MM.1S (cell line): ENCODE measurements at places on chromosomes 6 and 20.
A peak's percentile ranks its signal among the peaks of the same experiment; 100 is the strongest.

GRCh38 chr6:170084166-170084730 is 206.6 kb downstream of the DLL1 start:
- no peak for DNase-seq

DNA sequence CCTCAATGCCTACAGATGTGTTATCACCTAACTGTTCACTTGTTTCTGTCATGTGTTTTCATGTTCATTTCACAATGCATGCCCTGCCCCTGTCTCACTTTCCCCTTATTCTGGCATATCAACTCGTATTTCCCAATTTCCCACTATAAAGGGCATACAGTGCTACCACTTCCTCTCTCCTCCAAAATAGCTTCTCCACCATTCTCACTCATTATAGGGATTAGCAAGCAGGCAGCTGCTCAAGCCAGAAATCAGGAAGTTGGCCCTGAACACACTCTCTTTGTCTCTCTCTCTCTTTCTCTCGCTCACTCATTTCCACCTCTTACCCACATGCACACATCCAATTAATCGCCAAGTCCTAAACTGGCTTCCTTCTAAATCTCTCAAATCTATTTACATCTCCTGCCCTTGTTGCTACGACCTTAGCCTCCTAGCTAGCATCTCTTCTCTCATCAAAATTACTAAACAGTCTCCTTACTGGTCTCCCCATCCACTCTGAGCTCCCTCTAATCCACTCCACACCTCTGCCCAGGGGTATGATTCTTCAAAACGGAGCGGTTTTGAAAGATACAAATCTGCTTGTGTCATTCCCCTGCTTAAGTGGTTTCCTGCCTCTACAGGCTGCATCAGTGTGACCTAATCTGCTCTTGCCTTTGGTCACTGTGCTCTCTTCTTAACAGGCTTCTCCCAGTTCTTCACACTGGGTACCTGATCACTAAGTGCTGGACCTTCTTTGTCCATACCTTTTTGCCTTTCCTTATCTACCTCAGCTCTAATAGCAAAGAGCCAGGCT is 196.2 kb downstream of the BTBD9 start:
- no peak for DNase-seq

- no peak for DNase-seq
Measured at GRCh38 chr6:139247618-139248017, 44.2 kb downstream of the TXLNB start.

DNA sequence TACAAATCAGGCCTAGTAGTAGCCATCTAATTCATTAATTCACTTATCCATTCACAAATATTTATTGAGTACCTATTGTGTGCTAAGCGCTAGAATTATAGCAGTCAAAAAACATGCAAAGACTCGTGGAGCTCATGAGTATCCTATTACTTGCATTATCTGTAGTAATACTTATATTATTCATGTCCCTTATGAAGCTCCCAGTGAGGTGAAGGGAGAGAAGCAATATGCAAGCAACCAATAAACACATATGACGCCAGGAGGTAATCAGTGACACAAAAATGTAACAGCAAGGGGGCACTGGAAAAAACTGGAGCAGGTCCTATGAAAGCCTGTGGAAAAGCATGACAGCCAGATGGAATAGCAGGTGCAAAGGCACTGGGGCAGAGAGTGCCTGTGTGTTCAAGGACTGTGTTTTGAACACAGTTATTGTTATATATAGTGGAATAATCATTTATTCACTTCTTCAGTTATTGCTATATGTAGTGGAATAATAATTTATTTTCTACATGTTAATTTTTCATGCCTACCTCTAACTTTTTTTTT is 109.5 kb downstream of the KIF13A start:
- DNase-seq: no peak

GRCh38 chr6:138596591-138596990 is 97.3 kb upstream of the NHSL1 start:
- no peak for DNase-seq

DNA sequence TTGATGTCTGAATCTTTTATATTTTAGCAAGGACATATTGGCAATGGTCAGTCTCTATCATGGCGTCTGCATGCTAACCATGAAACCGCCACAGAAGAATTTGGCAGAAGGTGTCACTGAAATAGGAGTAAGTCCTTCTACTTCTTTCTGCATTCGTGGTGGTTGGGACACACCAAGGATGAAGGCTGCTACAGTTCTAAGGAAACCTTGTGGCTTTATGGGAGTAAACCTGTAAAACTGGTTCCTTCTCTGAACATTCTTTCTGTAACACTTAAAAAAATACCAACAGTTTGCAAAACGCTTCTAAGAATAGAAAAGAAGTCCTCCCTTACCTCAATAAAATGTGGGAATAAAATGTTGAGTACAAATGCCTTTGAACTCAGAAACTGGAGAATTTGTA is 195.3 kb downstream of the SLC24A3 start:
- no peak for DNase-seq

DNA sequence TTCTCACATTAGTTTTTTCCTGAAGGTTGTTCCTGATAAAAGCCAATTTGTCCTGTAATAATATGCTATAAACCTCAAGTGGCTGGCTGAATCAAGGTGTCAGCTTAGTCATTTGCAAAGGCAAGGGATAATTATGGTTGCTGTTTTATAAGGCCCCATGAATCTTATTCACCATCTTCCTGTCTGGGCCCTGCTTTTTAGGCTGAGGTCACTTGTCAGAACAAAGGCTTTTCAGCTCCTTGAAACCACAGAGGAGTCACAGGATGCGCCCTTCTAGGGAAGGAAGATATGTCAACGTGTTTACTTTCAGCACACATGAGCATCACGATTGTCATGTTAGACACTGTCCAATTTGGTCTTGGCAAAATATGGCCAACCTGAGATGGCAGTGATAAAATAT is 64.8 kb upstream of the NAA20 start:
- DNase-seq: peak; percentile 14

DNA sequence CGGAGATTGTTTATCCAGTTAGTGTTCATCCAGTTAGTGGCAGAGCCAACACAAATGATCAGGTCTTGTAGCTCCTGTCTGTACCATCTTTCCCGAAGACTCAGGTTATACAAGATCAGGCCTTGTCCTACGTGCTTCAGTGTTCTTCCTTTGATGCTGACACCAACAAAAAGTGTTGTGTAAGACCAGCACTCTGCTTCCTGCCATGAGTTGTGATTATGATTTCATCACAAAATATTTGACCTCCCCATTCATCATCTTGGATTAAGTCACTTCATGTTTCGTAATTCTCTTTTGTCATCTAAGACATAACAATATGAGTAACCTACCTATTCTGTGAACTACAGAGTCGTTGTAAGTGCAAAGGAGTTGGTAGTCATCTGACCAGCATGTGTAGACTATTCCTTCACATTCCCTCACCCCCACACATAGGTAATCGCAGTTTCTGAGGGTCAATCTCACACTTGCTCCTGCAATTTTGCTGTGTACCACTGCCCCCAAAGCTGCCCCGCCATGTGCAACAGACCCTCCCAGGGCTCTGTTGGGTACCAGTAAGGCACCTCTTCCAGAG is 135.6 kb upstream of the SLC22A23 start:
- no peak for DNase-seq

GRCh38 chr20:41006936-41007474 is 21.6 kb upstream of the TOP1 start:
- no peak for DNase-seq

DNA sequence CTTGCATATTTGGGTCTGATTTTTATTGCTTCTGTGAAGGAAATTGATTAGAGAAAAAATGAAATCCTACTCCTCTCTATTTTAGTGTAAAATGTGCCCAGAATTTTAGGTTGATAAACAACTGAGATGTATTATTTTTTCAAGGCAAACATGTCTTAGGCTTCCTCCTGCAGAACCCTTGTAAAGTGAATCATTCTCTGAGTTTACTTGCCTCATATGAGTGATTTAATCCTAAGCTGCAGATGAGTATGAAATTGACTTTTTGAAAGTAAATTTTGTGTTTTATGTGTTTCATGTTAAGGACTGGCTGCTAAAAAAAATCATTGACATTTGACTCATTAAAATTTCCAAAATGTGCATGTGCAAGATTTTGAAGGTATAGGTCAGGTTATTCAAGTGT is 138.5 kb upstream of the PHACTR1 start:
- no peak for DNase-seq

- peak; percentile 46 for DNase-seq
Measured at GRCh38 chr20:37524859-37525708, 2.6 kb downstream of the BLCAP start.

- DNase-seq: no peak
Measured at GRCh38 chr6:125570526-125570925, 178.9 kb upstream of the HEY2 start.

GRCh38 chr6:143221698-143222097 is 161.0 kb downstream of the AIG1 start:
- DNase-seq: no peak

DNA sequence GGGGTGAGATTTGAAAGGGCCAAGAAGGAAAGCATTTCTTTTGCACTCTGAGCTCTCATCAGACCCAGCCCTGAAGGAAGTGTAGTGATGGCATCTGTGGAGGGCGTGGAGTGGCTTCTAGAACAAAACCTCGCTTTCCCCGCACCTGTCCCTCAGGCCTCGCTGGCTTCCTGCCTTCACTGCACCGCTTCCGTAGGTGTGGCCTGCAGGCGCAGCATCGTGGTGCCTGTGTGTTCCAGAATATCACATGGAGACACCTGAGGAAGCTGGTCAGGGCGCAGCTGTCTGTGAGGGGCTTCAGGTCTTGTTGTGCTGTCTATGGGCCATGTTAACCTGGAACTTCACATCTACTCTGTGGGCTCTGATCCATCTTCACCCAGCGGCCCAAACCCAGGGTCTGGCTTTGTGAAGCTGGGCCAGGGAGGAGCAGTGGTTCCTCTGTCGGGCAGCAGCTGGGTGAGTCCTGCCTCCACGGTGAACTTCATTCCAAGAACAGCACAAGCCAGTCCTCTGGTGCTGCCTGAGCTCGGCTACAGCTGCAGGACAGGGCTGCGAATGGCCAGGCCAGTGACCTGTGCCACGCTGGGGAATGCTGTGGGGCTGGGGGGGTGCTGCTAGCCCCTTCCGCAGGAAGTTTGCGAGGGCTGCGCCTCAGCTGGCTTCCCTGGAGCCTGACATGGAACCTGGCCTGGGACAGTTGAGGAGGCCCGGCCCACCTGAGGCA is 40.9 kb downstream of the DSTN start:
- peak; percentile 71 for DNase-seq

DNA sequence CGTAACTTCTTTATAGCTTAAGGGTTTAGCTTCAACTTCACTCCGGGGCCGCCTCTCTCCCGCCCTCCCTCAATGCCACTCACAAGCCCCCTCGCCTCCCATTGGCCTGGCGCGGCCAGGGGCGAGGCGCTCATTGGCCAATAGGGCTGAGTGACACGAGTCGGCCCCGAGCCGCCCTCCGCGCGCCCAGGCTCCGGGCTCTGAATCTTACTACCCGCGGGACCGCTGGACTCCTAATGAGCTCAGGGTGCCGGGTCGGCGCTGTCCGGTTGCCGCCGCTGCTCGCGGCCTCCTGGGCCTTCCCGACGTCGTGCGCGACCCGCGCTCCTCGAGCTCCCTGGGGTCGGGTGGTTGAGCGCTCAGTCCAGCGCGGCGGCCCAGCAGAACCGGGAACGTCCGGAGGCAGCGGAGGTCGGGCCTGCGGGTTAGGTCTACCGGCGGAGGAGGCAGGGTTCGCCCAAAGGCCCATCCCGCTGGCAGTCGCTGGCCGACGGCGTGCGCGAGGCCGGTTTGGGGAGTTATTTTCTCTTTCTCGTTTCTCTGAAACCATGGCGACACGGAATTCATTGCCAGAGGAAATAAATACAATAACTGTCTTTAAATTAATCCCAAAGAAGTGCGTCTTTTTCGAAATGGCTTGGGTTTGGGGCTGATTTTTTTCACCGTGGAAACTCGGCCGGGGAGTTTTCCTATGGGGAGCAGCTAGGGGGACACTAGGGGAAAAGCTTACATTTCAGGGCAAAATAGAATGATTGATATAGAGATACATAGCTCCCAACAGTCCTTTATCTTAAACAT is at the start of gene SIM1:
SIM1 (minus strand) TSS at position 19 of the 798 bp plus-strand sequence. CDS start 1,453 bp downstream, outside the sequence.
- DNase-seq: no peak

DNA sequence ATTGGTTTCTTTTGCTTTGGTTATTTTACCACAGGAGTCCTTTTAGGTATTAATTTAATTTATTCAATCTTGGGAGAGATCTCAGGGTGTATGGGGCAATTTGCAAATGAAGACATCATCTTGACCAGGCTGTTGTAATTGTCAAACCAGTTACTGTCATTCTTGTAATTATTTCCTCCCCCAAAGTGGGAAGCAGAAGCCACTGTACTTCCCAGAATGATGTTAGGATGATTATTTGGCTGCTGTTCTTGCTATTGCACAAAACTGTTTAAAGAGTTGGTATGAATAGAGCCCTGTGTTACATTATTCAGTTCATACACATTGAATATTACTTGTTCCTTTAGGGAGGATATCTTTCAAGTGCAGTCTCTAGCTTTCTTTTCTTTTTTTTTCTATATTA is 1.7 kb downstream of the TAAR6 start:
- DNase-seq: no peak

- no peak for DNase-seq
Measured at GRCh38 chr6:144220031-144220790, 64.9 kb upstream of the UTRN start.

DNA sequence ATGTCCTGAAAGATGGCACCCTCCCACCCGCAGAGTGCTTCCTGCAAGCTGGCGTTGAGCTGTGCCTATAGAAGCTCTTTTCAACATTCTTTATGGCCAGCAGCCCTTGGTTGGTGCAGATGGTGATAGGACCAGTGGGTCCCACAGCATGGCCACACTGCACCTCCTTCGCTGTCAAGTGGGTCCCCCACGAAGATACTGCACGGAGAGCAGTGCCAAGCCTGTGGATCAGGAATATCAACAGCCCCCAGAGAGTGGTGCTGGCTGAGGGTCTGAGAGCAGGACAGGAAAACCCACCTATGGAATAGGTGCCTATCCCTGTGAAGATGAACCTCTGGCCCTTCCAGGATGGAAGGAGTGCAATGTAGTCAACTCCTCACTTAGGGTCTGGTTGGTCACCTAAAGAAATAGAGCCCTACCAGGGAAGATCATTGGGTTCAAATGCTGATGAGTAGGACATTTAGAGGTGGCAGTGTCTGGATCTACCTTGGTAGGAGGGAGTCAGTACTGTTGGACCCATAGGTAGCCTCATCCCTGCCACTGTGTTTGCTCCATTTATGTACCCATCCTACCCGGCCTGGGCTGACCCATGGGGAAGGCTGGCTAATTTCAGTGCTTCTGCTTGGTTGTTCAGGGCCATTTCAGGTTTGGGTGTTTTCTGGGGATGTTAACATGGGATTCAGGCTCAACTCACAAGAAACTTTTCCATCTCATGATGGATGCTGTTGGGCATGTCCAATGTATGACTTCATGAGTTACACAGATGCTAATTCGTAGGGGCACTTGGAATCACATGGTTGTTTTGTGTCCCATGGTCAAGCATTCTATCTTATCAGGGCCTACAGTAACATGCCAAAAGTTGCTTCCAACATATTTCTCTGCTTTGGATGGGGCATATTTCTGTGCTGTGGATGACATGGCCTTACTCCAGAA is 33.4 kb upstream of the MICB start:
- DNase-seq: no peak
